HFFc6 (cell line): ENCODE measurements at places on chromosomes 7 and 10.

DNA sequence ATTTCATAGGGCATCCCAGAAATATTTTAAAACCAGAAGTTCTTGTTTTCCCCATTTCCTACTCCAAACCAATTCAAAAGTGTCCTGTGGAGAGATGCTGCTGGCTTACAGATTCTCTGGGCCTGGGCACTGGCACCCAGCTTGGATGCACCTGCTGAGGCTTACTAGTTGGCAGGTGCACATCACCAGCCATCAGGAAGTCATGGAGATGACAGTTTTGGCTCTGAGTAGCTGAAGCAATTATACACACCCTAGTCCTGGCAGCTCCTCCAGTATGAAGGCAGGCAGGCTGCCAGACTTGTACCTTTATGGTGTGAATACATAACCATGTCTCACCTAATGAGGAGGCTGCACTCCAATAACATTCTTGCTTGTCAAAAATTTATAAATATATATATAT, 276.6 kb upstream of the GHITM start:
- no peaks in the 10 kb centered on the region for H3K27me3 ChIP-seq
- H3K27ac ChIP-seq: no peak overlapping the region
- no peak overlapping the region for H3K4me3 ChIP-seq
- H3K36me3 ChIP-seq: no peaks in the 10 kb centered on the region

DNA sequence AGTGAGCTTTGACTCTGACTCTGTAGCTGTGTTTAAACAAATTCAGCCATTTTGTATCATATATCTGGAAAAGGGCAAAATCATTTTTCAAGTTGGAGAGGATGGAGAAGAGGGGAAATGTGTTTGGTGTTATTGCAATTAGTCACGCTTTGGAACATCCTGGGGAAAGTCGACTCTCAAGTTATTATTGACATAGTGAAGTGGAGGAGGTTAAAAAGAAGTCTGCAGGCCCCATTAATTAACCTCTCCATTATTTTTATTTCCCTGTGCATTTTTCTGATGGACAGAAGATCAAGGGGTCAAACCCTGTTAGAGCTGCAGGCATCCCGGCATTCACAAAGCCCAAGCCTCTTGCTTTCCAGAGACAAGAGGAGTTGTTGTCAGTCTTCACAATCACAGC, 132.6 kb downstream of the TEX36 start:
- H3K4me1 ChIP-seq: peaks cover 6% of the 10 kb centered on the region; the same call in 1 of the 2 replicates
- H3K4me3 ChIP-seq: no peak overlapping the region
- no peaks in the 10 kb centered on the region for H3K36me3 ChIP-seq
- no peak for DNase-seq

GRCh38 chr10:32687116-32687515, 241.2 kb downstream of the CCDC7 start:
- peak; percentile 23 for DNase-seq
- 0 out of 2 replicates have a peak, but pooled peaks cover 5% of the 10 kb centered on the region for H3K36me3 ChIP-seq
- H3K27me3 ChIP-seq: no peaks in the 10 kb centered on the region
- peaks cover 5% of the 10 kb centered on the region; the same call in 1 of the 2 replicates for H3K4me1 ChIP-seq

- peak; percentile 6 for DNase-seq
- H3K27ac ChIP-seq: peak overlapping the region; percentile 47
- no peak overlapping the region for H3K4me3 ChIP-seq
- H3K4me1 ChIP-seq: peaks cover 39% of the 10 kb centered on the region
- H3K27me3 ChIP-seq: no peaks in the 10 kb centered on the region
Observed at GRCh38 chr10:90890347-90890746, 18.6 kb downstream of the RPP30 start.

DNA sequence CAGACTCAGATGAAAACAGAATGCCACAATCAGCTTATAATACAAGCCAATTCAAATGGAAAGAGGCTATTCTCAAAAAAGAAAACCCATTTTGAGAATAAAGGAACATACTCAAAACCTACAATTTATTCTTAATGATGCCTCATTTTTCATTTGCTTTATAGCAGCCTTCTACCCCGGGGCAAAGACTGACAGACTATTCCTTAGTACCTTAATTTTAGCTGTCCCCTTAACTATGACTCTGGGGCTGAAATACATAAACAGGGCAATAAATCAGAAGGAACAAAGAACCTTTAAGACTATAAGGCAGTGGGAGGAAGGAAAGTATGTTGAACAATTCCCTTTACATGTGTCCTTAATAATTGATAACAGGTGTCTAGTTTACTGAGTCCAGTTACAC, 76.8 kb downstream of the TMEM106B start:
- no peak for DNase-seq
- H3K27ac ChIP-seq: no peak overlapping the region
- H3K4me3 ChIP-seq: no peak overlapping the region
- no peaks in the 10 kb centered on the region for H3K36me3 ChIP-seq
- no peaks in the 10 kb centered on the region for H3K4me1 ChIP-seq

DNA sequence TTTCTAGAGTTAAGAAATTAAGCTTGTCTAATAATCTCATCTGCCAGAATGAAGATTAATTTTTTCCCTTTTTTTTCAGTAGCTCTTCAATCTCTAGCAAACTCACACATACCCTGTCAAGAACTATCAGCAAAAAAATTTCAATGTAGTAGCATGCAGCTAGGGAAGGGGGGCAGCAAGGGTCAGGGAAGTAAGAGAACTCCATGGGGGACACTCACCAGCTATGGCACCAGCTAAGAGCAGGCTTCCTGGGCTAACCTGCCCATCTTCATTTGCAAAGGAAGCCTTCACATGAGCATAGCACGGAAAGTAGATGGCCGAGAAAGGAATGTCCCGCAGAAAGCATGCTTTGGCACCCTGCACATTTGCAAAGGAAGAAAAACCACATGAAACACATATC, 190.4 kb downstream of the SLC25A13 start:
- no peak overlapping the region for H3K27ac ChIP-seq
- H3K4me3 ChIP-seq: no peak overlapping the region
- H3K36me3 ChIP-seq: peaks cover 4% of the 10 kb centered on the region; the same call in 1 of the 2 replicates
- no peaks in the 10 kb centered on the region for H3K4me1 ChIP-seq
- H3K27me3 ChIP-seq: no peaks in the 10 kb centered on the region
